Mesangial cell (primary cell): ENCODE measurements at places on chromosomes 13 and 19. TPM values are rescaled to one million over a fixed set of nuclear protein-coding genes. Genes with fewer than 3 reads are reported as not detected.

The TMEM38A gene
- 0.65 and 3.3 TPM in 2 replicates for total RNA-seq

The ZNF780A gene
- total RNA-seq = 5.5 and 5.6 TPM in 2 replicates

The CABP5 gene
- total RNA-seq = not detected in 2 replicates

The TUBA3C gene
- total RNA-seq = not detected in 2 replicates

The PSG7 gene
- not detected in 2 replicates for total RNA-seq
